Colonic mucosa (tissue), 4 donors: ENCODE measurements at places on chromosomes 2 and 18.
A peak's percentile ranks its signal among the peaks of the same experiment; 100 is the strongest.

DNA sequence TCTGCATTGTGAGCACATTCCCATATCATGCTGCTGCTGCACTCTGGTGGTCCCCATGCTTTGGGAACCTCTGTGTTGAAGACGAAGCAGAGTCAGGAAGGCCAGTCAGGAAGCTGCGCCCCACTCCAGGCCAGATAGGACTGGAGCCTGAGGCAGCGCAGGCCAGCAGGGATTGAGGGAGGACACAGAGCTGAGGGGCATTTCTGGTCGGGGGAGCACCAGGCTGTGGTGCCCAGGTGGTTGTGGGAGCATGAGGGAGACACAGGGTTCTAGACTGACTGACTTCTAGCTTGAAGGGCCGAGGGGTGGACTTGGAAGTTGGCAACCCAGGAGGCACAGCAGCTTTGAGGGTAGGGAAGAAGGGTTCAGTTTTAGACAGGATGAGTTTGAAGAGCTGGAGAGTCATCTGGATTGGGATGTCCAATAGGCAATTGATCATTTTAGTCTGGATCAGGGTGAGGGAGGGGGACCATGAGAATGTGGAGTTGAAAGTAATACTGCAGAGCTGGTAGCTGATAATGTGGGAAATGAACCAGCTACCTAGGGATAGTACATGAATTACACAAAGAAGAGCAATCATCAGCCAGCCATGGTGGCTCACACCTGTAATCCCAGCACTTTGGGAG is 1.4 kb upstream of the ACTG2 start:
- DNase-seq: no peak

- DNase-seq: no peak
Observed at GRCh38 chr2:96131152-96131812, 7.0 kb downstream of the ASTL start.

- peak; percentile 20 for DNase-seq
Observed at GRCh38 chr2:176096243-176096985, 3.2 kb upstream of the HOXD12 start.

DNA sequence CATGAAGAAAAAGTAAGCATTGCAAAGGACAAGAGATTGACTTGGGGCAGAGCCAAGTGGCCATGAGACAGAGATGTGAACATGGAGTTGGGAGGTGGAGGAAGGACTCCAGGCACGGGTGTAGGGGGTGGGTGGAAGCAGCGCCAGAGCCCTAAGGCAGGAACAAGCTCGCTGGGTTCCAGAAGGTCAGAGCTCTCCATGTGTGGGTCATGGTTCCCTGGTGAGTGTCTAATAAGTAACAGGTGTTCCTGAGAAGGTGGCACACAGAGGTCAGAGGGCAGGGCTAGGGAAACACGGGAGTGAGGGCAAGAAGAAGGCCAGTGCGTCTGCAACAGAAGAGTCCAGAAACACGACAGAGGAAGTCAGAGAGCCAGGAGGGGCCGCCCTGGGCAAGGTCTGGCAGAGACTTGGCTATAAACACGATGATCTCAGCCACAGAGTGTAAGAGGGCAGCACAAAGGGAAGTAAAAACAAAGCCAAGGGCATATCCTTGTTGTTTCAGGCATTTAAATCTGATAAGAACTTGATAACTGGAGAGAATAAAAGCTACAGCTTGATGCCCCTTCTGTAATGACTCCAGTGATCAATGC is 260.8 kb downstream of the TGIF1 start:
- peak; percentile 89 for DNase-seq

DNA sequence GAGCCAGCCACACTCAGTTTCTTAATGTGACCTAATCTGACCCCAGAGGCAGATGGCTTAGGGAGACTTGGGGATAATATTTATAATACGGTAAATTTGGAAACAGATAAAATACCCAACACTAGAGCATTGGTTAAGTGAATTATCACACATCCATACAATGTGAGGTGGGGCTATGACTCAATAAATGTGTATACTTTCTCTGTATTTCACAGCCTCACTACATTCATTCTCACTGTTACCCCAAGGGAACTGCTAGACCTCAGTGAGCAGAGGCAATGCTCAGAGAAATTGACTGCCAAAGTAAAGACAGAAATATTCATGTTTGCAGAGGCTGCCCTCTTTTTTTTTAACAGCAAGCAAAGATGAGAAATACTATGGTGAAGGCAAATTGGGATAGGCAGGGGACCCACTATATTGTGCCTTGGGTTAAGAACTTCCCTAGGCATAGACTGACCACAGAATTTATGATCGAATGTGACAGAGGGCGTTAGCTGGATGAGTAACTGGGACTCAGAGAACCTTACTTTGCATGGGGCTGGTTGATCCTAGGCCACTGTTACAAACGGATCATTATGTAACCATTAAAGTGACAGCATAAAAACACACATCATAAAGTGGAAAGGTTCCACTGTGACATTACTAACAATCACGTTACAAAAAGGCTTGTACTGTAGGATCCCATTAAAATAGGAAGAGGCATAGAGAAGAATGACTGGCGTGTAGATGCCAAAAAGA is 246.0 kb upstream of the LYPD1 start:
- DNase-seq: no peak

GRCh38 chr18:63109022-63109421 is 210.5 kb downstream of the BCL2 start:
- DNase-seq: no peak

- peak; percentile 7 for DNase-seq
Observed at GRCh38 chr2:120740375-120740764, 4.7 kb downstream of the GLI2 start.

GRCh38 chr2:142755191-142755590 is 122.3 kb upstream of the KYNU start:
- no peak for DNase-seq

DNA sequence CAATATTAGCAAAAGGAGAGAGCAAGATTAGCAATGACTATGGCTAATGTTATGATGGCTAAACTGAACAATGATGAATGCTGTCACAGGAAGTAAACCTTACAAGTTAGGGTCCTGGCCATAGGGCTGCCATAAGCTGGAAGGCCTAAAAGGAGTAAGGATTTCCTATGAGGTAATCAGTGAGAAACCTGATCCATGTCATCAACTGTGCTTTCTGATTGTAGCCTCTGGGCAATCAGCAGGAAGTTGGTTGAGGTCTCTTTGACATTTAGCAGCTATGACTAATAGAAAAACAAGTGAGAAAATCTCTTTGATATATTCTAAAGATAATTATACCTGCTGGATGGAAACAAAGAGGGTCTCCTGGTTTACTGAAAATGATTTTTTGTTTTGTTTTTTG is 193.0 kb downstream of the RAB3GAP1 start:
- no peak for DNase-seq

GRCh38 chr18:1585881-1586488 is 681.3 kb downstream of the ADCYAP1 start:
- no peak for DNase-seq

- no peak for DNase-seq
Observed at GRCh38 chr2:61726456-61727209, 127.2 kb downstream of the FAM161A start.

DNA sequence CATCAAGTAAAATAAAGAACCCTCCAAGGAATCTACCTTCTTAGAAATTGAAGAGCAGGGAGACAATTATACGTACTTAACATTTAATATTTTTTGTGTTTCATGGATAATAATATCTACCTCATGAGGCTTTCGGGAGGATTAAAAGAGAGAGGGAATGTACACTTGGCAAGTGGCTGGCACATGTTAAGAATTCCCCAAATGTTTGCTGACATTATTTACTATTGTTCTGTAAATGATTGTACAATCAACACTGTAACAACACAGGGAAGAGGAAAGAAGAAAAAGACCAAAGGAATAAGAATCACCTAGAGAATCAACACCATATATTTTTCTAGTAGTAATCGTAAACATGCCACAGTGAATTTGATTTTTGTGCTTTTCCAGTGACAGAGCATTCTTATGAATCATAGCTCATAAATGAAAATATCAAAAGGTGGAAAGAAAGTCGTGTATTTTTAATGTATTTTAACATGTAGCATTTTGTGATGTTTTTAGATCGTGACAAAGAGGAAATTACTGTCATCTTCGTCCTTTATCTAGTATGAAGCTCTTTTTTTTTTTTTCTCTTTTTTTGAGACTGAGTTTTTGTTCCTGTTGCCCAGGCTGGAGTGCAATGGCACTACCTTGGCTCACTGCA is 67.3 kb downstream of the B3GNT2 start:
- DNase-seq: no peak

DNA sequence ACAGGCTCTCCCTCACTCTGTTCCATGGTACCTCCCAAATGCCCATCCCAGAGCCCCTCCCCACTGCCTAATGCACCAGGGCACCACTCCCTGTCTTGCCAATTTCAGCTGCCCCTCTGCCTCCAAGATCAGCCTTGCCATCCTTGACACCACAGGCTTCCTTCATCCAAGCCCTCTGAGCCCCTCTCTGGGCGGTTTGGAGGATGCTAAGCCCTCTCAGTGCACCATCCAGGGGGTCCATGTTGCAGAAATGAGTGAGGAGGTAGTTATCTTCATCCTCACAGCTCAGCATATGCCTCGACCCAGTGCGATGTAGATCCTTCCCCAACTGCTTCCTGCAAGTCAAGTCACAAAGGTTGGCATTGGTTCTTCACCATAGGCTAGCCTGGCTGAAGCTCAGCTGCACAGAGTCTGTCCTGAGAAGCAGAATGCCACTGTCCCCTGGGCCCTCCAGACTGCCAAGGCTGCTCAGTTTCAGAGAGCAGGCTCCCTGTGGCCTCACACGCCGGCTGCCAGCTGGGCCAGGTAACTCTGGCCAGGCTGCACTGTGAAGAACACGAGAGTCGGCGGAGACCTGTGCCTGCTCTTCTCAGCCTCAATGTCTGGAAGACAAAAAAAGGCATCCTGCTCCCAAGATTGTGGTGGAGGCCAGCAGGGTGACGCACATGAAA is 9.9 kb upstream of the MAP3K2 start:
- no peak for DNase-seq

DNA sequence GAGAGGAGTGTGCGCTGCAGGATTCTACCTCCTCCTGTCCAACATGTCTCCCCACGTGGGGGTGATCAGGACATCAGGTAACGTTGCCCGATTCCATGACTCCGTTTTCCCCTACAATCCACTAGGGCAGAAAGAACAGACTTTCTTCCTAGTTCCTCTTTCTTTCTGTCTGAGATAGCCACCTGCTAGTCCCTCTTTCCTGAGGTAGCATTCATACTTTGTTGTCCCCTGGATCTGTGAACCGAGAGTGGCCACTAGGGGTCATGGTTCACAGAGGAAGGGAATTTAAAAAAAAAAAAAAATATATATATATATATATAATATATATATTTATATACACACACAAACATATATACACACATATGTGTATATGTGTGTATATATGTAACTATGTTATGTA is 210.0 kb upstream of the ZNF521 start:
- no peak for DNase-seq

DNA sequence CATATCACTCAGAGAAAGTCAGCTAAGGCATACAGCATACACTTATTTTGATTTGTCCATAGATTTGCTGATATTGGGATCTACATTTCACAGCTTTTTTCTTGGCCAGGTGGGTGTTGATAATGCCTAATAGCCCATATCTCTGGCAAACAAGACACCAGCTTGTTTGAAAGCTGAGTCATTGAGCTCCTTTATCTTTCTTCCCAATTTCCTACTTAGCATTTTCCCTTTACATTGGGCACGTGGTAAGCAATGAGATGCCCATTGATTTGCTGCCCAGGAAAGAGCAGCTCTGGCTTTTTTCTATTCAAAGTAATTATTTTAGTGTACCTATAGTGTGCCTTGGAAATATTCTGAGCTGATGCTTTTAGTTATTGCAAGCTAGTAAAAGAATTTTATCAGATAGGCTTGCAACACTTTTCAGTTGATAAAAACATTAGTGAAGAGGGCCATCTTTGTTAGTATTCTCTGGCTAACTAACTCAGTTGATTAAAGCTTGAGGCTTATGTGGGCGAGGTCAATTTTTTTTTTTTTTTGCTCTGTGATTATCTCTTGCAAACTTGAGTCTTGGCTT is 79.6 kb downstream of the OSBPL6 start:
- DNase-seq: no peak

DNA sequence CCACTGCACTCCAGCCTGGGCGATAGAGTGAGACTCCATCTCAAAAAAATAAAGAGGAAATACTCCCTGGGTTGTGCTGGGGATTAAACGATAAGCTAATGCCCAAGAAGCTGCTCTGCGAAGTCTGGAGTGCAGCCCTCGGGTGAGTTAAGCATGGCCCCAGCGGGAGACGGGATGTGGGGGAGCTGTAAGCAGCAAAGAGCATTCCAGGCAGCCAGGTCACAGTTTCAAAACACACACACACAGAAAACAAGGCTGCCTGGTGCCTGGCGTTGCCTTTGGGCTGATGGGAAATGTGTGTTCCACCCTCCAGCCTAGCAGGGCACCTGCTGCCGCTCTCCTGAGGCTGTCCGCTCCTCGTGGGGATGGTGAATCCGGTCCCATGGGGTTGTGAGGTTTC is 24.1 kb downstream of the ODC1 start:
- no peak for DNase-seq

DNA sequence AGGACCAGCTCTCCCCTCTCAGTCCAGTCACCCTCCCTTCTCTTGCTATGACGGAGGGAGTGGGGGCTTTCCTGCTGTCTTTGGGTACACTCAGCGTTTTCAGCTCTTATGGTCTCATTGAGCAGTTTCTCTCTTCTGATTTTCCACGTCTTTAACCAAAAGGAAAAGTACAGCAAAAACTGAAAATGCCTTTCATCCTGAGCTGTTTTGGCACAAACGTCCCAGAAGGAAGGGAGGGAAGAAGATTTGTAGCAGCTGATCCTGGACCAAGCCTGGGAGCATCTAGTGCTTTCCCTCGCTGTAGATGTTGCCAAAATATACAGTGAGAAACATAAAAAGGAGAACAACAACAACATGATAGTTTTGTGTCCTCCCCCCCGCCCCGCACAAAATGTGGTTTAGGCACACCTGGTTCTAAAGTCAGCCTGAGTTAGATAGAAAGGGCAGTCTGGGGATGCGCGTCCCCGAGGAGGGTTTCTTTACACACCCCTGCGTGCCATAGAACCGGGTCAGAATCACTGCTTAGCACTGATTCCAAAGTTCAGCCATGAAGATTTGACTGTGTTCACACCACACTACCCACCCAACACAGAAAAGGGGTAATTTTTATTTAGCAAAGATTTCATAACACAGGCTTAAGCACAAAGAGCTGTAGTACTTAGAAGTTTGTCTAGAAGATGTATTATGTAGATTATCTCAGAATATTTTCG is 53.4 kb downstream of the SLC40A1 start:
- no peak for DNase-seq

GRCh38 chr2:233449081-233449901 is 95.0 kb downstream of the DGKD start:
- DNase-seq: no peak

GRCh38 chr18:50113726-50114125 is 81.2 kb downstream of the MYO5B start:
- DNase-seq: no peak

GRCh38 chr2:151156431-151156830 is 105.2 kb downstream of the RBM43 start:
- no peak for DNase-seq

DNA sequence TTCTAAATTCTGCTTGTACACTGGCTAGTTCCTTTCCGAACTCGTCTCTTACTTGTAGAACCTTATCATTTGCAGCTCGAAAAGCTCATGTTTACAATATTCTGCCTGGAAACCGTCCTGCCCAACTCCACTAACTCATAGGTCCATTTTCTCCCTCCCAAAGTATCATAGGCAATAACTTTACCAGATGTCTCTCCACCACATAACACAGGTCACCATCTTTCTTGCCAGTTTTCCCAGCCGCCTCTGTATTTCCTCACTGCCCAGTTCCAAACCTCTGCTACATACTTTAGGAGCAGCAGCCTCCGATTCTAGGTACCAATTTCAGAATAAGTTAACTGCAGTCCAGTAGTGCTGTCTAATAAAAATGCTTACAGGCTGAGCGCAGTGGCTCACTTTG is 259.5 kb downstream of the GLI2 start:
- no peak for DNase-seq
